ENCODE measurements at places on chromosomes 2 and 18. TPM values are rescaled to one million over a fixed set of nuclear protein-coding genes. Genes with fewer than 3 reads are reported as not detected.

IL1F10 gene
- total RNA-seq: not detected

AQP12A gene
- not detected for total RNA-seq

DRC1 gene
- total RNA-seq: not detected

SPR gene
- total RNA-seq: 17.7 TPM

STAT4 gene
- 2.6 TPM for total RNA-seq

ABCG5 gene
- total RNA-seq: not detected

PARD6G gene
- total RNA-seq: 1.7 TPM

VRK2 gene
- 29.4 TPM for total RNA-seq

ITGB6 gene
- total RNA-seq: not detected

ASB18 gene
- total RNA-seq: not detected

NCKAP5 gene
- 28.7 TPM for total RNA-seq

GREB1 gene
- under 0.01 TPM for total RNA-seq

DTNA gene
- 6.8 TPM for total RNA-seq

SLC14A1 gene
- 0.86 TPM for total RNA-seq

IL18R1 gene
- 0.64 TPM for total RNA-seq

CYS1 gene
- total RNA-seq: 1.6 TPM

RAPH1 gene
- total RNA-seq: 19.4 TPM

M1AP gene
- not detected for total RNA-seq

NEU4 gene
- total RNA-seq: not detected
